ENCODE measurements at places on chromosomes 12 and 14. TPM values are rescaled to one million over a fixed set of nuclear protein-coding genes. Genes with fewer than 3 reads are reported as not detected.

- DNase-seq: no peak
Measured at GRCh38 chr12:19245666-19246065, 116.1 kb downstream of the PLEKHA5 start.

DNA sequence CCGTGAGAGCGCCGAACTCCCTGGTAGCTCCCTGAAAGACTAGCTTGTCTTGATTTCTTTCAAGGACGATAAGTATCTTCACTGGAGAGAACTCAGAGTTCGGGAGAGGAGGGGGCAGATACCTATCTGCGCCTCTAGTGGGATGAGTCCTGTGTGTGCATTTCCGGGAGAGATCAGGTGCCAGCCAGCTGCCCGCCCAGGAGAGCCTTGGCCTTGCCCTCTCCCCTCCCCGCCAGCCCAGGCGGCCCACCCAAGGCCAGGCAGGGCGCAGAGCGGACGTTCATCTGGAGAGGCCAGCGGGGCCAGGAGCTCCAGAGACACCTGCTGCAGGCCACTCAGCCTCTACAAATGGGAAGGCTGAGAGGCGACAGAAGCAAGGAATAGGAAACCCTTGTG is 1.0 kb downstream of the CD9 start:
- DNase-seq: no peak

DNA sequence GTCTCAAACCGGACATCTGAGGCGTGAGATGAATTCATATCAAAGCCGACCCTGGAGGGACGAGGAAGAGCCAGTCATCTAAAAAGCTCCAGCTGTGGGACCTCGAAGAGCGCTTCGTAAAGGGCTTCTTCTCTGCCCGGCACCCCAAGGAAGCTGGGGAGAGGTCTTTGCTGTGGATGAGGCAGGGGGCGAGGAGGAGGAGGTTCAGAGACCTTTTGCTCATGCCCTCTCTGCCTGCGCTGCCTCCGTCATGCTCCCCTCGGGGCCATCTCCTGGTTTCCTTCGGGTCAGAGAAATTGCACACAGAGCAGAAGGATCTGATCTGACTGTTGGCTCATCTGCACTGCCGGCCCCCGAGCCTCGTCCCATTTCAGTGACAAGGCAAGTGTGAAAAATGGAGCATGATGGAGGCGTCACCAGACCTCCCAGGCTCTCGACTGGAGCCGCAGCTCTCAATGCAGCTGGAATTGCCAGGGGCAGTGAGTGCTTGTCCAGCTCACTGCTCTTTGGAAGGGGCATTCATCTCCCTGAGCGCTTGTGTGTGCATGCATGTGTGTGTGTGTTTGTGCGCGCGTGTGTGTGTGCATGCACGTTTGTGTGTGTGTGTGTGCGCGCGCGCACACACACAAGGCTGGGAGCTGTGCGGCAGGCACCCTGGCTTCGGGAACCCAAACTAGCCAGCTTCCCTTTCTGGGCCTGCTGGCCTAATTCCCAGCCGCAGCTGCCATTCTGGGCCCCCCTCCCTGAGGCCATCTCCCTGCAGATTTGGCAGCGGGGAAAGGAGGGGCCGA is 9.2 kb downstream of the CABP1 start:
- no peak for DNase-seq

DNA sequence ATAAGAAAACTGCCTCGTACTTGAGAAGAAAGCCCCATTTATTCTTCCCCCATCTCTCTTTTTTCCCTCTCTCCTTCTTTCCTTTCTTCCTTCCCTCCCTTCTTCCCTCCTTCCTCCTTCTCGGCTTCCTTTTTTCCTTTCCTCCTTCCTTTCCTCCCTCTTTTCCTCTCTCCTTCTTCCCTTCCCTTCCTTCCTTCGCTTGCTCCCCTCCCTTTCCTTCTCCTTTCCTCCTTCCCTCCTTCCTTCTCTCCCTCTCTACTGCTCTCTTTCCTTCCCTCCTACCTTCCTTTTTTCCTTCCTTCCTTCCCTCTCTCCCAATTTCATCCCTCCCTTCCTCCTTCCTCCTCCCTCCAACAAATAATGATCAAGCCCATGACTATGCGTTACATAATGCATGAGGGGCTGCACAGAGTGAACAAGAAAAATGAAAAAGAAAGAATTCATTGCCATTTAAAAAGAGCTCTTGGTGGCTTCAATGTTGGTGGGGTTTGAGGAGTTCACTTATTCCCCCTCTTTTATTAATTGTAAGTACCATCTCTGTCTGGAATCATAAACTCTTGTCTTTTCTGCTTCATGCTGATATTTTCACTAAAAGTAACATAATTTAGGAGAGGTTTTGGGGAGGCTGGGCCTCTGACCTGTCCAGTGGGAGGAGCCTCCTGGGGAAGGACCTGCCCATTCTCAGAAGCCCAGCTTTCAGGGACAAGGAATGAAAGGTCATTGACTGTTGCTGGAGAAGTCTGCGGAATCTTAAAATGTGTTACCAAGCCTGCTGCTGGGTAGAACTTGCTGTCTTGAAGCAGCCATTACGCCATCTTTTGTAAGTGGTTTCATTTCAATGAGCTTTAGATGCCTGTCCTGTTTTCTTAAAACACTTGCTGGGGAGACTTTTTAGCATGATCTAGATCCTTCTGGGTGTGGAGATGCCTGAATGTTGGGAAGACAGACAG is 144.3 kb downstream of the CHST11 start:
- DNase-seq: no peak

- DNase-seq: no peak
Measured at GRCh38 chr12:75656648-75657047, 145.2 kb upstream of the KRR1 start.

The PFKM gene
- 12.2 TPM for polyA plus RNA-seq

DNA sequence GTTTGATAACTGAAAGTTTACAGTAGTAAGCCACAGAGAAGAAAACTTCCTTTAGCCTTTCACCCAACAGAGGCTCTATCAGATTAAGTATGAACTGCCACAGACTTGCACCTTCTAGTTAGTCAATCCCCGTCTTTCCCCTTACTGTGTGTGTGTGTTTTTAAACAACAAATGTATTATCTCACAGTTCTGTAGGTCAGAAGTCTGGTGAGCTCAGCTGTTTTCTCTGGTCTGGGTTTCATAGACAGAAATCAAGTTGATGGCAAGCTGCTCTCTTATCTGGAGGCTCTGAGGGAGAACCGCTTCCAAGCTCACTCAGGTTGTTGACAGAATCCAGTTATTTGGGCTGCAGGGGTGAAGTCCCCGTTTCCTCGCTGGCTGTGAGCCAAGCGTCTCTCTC is 320.5 kb downstream of the PRKD1 start:
- no peak for DNase-seq

GRCh38 chr12:46430340-46430948 is 57.9 kb upstream of the SLC38A2 start:
- DNase-seq: no peak

- DNase-seq: no peak
Measured at GRCh38 chr12:61272441-61272840, 987.8 kb upstream of the USP15 start.

The DLK1 gene
- not detected for polyA plus RNA-seq

DNA sequence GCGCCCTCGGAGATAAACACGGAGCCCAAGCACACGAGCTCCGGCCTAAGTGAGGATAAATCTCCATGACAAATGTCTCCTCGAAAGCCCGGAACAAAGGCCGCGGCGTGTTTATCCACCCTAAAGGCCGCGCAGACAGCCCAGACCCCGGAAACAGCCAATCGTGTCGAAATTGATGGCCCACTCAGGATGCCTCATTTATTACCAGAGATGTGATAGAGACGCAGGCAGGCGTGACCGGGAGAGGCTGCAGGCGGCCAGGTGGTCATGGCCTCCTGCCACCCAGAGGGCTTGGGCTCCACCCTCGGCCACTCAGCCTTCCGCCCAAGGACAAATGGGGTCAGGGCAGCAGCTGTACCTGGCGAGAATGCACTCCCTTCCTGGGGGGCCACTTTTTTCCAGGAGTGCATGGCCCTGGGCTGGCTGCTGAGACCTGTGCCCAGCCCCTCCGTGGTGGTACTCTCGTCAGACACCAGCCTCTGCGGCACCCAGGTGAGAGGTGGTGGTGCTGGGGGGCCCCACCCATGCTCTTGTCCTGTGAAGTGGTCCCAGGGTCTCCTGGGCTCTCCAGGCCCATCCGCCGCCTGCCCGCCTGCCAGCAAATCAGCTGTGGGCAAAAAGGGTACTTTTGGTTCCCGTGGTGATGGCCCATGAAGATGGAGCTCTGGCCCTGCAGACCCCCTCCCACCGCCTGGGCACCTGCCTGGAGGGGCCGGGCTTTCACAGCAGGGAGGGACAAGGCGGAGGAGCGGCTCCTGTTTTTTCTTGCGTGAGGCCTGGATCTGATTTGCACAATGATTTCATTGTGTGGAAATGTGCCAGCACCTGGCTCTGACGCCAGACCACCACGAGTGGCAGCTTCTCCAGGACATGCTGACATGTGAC is 211.5 kb upstream of the C14orf180 start:
- no peak for DNase-seq

DNA sequence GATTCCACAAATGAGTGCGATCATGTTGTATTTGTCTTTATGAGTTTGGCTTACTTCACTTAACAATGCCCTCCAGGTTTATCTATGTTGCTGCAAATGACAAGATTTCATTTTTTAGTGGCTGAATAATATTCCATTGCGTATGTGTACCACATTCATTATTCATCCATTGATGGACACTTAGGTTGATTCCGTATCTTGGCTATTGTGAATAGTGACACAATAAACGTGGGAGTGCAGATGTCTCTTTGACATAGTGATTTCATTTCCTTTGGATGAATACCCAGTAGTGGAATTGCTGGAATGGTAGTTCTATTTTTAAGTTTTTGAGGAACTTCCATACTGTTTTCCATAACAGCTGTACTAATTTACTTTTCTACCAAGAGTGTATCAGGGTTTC is 23.5 kb downstream of the AKAP6 start:
- no peak for DNase-seq

DNA sequence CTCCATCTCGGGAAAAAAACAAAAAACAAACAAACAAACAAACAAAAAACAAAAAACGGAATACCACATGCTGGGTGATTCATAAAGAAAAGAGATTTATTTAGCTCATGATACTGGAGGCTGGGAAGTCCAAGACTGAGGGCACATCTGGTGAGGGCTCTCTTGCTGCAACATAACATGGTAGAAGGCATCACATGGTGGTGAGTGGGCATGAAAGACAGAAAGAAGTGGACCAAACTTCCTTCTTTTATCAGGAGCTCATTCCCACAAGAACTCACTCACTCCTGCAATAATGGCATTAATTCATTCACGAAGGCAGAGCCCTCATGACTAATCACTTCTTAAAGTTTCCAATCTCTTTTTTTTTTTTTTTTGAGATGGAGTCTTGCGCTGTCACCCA is 8.0 kb upstream of the LGMN start:
- DNase-seq: no peak

DNA sequence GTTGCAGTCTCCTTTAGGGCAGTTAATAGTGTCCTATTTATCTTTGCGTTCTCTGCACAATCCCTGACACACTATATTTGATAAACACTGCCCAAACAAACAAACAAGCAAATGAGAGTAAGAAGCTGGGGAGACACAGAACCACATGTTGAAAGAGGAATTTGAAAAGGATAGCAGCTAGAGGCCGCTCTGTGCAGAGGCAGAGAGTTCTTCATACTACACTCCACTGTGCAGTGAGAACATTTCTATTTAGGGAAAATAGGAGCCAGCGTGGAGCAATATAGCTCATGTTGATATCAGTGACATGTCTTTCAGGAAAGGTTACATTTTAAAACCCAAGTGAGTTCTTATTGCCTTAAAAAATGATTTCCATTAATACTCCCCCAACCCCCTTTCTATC is 140.3 kb upstream of the SEL1L start:
- no peak for DNase-seq

DNA sequence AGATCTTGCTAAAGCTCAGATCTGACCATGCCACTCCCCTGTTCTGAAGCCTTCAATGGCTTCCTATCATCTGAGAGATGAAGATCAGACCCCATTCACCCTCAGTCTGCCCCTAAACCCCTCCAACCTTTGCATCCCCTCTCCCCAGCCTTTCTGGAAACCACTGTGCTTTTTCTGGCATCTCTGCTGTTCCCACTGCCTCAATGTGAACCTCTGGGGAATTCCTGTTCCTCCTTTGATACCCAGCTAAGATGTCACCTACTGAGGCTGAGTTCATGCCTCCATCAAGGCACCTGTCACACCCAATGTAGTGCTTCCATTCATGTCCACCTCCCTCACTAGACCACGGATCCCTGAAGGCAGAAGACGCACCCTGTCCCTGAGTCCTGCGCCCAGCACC is 19.3 kb downstream of the CYP46A1 start:
- DNase-seq: no peak

GRCh38 chr12:90515199-90516175 is 439.5 kb downstream of the CCER1 start:
- DNase-seq: no peak

GRCh38 chr12:91542067-91542466 is 359.4 kb upstream of the DCN start:
- DNase-seq: no peak

DNA sequence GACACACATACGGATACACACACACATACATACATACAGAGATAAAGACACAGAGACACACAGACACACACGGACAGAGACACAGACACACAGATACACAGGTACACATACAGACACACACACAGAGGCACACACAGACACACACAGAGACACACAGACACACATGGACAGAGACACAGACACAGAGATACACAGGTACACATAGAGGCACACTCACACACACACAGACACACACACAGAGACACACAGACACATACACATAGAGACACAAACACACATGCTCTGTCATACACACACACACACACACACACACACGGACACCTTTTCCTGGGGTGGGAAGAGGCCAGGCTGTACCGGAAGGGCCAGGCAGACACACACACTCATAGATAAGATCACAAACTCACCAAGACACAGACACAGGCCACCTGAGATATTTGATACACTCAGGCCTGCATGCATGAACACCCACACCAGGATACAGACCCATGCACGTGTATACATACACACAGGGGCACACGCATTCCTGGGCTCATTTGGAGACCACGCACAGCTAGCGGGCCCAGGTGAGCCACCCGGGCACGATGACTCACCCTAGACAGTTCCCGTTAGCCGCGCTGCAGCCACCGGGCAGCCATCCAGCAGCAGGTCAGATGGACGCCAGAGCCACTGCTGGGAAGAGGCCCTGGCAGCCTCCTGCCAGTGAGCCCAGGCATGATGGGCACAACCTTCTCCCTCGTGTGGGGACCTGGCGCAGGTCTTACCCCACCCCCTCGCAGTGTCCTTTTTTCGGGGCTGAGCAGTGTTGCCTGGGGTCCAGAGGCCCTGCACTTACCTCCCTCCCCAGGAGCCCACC is 1.8 kb upstream of the AHNAK2 start:
- DNase-seq: no peak

All from naive B cell (primary cell).